ENCODE measurements at places on chromosomes 6 and 20.

- no peak for DNase-seq
Measured at GRCh38 chr20:51389543-51390264, 152.8 kb downstream of the NFATC2 start.

DNA sequence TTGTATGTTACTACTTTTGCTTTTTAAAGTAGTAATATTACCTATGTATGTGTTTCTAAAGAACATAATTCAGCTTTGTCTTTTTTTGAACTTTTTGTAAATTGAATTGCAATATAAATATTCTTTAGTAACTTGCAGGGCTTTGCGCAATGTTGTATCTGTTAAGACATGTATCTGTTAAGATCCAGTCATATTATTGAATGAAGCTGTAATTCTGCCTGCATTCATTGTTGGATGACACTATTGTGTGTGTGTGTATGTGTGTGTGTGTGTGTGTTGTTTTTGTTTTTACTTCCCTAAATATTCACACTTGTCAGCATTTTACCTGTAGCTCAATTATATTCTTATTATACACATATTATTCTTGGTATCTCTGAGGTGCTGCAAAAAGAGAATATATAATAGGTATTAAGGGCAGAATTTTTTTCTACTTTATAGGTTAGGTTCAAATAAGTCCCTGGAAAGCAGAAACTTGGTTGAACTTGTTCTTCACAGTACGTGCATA is 164.0 kb downstream of the MEI4 start:
- DNase-seq, result no peak

GRCh38 chr6:170057034-170057734 is 233.7 kb downstream of the DLL1 start:
- DNase-seq, result no peak

DNA sequence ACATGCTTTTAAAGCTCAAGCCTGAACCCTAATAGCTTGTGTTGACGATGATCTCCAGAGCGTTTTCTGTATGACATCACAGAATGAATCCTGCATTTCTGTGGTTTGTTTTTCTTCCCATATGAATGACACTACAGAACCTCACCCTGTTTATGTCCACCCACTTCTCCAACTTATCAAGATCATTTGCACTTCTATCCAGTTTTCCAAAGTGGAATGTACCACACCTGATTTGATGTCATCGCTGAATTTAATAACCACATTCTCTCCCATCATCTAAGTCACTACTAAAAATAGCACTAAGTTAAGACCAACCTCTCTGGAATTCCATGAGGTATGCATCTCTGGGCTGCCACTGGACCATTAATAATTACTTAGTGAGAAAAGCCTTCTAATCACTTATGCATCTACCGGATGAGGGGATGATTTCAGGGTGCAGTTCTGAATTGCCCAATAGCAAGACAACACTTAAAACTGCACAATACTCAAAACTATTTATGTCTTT is 33.3 kb upstream of the CITED2 start:
- DNase-seq, result peak; percentile 100

DNA sequence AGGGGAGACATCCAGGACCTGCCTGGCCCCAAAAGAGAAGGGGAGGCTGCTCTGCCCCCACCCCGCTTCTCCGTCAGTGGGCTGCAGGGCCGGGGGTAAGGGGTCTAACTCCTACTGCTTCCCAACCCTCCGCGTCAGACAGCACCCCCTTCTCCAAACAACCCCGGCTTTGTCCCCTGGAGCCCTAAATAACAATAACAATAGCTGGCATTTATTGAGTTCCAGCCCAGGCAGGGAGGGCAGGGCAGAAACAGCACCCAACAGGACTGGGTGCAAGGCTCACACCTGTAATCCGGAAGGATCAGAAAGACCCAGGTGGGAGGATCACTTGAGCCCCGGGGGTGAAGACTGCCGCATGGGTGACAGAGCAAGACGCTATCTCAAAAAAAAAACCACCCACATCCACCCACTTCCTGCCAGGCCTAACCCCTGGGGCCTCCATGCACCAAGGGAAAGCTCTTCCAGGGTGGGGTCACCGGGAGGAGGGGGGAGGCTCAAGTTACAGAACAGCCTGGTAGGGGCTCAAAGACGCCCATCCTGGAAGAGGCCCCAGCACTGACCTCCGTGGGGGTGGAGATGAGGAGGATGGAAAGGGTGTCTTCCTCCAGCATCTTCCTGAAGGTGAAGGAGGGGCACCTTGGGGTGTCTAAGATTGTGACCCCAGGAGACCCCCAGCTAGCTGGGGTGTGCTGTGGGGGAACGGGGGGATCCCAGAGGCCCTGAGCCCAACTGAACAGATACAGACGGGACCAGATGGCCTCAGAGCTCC is 1.3 kb upstream of the FNDC11 start:
- no peak for DNase-seq

- DNase-seq, result no peak
Measured at GRCh38 chr6:167528976-167529375, 204.1 kb downstream of the TTLL2 start.

DNA sequence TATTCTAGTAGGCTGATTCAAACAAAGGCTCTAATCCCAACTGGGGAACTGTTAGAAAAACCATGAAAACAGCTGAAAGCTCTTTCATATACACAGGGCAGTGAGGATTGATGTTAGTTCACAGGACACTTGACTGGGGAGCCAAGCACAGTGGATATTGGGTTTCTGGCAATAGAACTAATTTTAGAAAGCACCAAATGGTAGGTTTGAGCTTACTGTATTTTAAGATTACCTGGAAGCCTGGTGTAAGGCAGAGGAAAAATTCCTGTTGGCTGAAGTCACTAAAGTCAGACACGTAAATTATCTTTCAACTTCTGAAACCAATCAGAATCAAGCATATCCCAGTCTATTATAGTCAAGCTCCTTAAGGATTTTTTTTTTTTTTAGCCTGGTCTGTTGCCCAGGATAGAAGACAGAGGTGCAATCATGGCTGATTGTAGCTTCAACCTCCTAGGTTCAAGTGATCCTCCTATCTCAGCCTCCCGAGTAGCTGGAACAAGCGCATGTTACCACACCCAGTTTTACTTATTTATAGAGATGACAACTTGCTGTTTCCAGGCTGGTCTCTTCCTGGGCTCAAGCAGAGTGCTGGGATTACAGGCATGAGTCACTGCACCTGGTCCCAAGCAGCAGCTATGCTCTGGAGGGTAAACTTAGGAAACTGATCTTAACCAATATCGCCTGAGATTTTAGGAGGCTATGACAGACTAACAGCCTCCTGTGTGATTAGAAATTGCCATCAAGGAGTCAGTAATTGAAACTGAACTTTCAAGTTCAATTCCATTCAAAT is 32.5 kb upstream of the SYNCRIP start:
- no peak for DNase-seq

GRCh38 chr6:137119196-137120104 is 54.0 kb downstream of the IL22RA2 start:
- no peak for DNase-seq

DNA sequence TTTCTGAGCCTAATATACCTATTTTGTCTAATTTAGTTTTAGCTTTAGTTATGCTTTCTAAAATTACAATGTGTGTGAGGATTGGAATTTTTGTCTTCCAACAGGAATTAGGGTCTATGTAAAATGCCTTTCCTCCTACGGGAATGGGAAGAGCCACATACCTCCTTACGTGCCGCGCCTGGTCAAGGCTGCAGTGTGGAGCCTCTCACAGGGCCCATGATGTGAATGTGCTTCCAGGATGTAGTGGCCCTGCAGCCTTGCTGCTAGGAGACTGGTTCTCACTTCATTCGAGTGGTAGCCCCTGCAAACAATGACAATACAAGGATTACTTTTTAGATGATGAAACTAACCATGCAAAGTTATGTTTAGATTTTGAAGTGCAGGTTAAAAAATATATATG is 110.2 kb downstream of the SOBP start:
- no peak for DNase-seq

- DNase-seq, result no peak
Measured at GRCh38 chr20:48339190-48339985, 488.4 kb downstream of the PREX1 start.

DNA sequence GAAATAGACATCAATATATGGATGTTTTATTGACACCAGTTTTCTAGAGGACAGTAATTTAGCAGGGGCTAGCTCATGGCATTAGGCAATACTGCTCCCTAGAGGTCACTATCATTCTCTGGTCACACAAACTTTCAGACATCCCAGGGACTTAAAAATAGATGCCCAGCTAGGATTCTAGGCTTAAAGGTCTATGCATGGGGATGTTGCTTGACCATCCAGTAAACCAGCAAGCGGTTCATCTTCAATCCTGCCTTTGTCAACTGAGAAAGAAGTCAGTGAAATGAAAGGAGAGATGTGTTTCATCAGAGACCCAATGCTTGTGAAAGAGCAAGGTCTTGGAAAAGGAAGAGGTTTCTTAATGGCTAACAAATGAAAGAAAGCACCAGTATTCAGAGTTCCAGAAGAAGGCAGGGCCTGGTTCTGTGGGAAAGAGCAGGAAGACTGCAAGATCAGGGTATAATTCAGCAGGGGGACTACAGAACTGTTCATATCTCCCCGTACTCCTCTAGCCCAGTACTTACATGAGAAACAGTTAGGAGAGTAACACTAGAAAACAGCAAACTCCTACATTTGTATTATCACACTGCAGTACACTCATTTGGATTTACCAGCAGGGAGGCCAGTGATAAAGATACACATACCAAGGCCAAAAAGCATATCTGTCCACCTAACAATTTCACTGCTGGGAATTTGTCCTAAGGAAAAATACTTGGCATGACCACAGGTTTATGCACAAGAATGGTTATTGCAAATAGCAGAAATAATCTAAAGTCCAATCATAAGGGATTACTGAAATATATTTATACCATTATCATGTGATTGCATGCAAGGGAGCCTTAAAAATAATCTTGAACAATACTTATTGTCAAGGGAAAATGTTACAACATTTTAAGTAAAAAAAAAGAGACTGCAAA is 151.4 kb upstream of the LAMA2 start:
- no peak for DNase-seq

- DNase-seq, result no peak
Measured at GRCh38 chr6:144149558-144149893, 791 bp upstream of the STX11 start.

DNA sequence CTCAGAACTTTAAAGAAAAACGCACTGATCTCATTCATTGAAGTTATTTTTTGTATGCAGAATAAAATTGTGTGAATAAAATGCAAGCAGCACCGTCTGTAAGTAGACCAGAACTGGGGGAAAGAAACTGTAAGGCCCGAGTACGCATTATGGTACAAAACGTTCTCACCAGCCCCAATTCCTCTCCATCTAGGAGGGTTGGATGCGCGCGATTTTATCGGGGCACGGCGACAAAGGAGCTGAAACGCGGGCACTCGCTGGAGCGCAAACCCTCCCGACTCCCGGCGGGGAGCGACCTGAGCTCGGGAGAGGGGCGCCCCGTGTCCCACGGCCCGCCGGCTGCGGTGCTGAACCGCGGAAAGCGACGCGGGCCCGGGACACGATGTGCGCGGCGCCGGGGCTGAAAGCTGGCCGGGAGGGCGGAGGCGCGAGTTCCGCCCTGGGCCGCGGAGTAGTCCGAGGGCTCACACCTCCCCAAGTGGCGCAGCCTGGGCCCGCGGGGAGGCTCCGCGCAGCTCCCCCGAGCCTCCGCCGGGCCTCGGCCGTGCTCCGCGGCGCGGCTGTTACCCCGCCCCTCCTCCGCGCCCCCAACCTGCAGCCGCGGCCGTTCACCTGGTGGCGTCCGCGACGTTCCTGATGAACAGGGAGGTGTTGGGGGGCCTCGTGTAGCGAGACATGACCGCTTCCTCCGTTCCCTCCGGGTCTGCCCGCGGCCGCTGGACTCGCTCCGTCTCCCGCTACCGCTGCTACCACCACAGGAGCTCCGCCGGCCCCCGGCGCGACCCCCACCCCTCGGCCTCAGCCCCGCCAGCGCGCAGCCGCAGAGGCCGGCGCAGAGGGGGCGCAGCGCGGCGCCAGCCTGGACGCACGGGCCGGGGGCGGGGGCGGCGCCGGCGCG is at the start of gene SRSF12:
TSS of gene SRSF12 (minus strand) at position 861 of the 898 bp plus-strand sequence. CDS start at position 677, 184 bp downstream.
- DNase-seq, result no peak

- no peak for DNase-seq
Measured at GRCh38 chr6:170113141-170113540, 177.7 kb downstream of the DLL1 start.

DNA sequence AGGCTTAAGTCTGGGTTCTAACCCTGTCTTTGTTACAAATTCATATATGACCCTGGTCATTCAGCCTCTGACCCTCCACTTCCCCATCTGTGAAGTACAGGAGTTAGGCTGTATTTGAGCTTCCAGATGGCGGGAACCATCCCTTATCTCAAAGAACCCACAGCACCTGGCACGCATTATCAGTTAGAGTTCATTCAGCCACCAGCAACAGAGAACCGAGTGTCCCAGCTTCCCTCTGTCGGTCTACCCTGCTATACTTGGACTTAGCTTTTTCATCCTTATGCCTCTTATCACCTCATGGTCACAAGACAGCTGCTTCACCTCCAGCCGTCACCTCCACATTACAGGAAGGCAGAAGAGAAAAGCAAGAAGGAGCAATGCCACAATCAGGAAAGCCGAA is 147.8 kb downstream of the EYA2 start:
- DNase-seq, result no peak

DNA sequence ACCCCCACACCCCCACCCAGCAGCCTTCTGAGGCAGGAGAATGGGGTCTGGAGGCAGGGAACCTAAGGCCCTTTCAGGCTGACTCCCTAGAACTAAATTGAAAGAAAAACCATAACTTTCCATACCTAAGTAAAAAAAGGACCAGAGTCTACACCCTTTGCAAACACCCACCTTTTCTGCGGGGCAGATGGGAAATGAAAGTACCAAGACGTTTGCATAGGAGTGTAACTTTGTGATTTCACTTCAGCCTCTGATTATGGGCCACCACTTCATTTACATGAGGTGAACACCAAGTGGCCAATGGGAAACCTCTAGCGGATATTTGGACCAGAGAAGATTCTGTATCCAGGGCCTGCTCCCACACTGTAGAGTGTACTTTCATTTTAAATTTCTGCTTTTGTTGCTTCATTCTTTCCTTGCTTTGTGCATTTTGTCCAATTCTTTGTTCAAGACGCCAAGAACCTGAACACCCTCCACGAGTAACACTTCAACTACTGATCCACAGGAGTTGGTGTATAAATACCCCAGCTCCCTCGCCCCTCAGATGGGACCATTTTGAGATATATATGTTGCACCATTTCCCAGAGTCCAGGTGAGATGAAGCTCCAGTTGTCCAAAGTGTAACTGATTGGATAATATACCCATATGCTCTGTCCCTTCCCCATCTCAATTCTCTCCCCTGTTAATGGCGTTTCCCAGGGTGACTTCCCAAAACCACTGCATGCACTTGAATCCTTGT is 18.9 kb upstream of the SRSF6 start:
- no peak for DNase-seq

GRCh38 chr20:52217689-52218395 is 26.3 kb upstream of the ZFP64 start:
- no peak for DNase-seq

GRCh38 chr6:128641703-128642102 is 121.3 kb upstream of the PTPRK start:
- no peak for DNase-seq

Data from AG04449 (cell line).